ENCODE measurements at places on chromosomes 3 and 15.

DNA sequence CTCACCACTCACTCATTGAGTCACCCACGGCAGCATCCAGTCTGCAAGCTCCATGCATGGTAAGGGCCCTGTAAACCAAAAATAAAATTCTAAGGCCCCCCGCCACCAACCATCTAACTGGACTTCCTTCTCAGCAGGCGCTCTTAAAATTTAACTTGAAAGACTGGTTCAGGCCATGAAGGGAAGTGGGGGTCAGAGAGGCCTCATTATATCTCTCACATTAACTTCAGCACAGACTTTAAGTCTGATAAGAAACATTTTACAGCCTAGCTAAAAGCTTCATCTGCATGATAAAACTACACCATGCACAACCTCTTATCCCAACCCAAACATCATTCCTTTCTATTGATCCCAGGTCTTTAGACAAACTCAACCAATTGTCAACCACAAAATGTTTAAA lies 38.5 kb downstream of the FBLN2 start:
- no peak for DNase-seq

- DNase-seq, result no peak
Observed at GRCh38 chr15:56783857-56784661, 50.8 kb upstream of the ZNF280D start.

GRCh38 chr15:67521029-67521782 lies at the start of gene C15orf61:
Gene C15orf61 (plus strand): TSS chr15:67521131. CDS start chr15:67521249, 118 bp downstream.
- peak; percentile 94 for DNase-seq

DNA sequence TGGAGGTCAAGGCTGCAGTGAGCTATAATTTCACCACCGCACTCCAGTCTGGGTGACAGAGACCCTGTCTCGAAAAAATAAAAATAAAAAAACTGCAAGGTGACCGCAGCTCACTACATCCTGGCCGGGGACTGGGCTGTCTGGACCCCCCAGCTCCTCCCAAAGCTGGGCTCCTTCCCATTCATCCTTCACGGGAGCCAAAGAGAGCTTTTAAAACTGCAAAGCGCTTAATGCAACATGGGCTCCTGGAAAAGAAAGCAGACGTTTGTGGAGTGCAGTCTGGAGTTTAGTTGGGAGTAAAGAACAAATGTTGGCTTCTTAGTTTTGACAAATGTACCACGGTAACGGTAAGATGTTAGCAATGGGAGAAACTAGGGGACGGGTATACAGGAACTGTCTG lies 12.1 kb downstream of the PLXND1 start:
- no peak for DNase-seq

DNA sequence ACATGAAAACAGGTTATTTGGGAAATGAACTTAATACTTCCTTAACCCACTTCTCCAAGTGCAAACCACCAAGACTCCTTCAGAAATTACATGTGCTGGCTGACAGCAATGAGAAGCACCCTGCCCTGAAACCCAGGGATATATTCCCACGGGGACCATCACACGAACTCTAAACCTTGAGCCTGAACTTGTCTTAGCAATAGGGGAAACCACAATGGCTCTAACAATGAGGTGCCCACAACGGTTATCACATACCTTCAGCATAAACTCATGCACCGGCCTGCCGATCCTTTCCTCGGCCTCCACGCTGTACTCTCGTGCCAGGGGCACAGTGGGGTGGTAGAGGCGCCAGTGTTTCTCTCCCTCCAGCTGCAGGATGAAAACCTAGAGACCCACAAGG lies 13.4 kb downstream of the RIOX2 start:
- DNase-seq, result no peak

DNA sequence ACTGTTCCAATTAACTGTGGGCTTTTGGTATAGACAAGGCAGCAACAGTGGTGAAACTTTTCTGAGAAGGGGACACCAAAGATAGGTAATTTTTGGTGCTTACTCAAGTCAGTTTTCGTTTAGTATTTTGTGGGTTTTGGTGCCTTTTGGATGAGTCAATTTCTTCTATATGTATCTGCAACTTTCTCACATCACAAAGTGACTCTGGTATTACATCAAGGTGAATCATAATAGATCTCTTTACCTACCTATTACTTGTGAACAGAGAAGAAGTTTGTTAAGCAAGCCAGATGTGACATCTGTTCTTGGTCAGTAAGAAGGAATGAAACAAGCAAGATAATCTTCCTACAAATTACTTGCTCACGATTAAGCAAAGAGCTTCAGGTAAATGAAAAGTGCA lies 732.4 kb upstream of the DPPA4 start:
- no peak for DNase-seq

DNA sequence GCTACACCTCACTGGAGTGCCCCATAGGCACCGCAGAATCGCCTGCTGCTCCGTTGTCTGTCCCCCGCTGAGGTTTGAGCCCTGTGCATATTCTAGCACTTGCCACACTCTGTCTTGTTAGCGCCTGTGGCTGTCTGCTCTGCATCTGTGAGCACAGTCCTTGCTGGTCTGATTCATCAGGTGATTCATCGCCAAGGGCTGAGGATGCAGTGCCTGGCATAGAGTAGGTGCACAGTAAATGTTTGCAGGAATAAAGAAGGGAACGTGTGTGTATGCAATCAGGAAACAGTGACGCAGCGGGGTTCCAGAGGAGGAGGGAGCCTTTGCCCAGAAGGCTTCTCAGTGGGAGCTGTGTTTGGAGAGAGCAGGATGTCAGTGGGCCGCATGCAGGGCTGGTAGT lies 124.0 kb upstream of the PLXNA1 start:
- DNase-seq, result no peak

- DNase-seq, result no peak
Observed at GRCh38 chr3:138768125-138768524, 66.6 kb downstream of the PIK3CB start.

DNA sequence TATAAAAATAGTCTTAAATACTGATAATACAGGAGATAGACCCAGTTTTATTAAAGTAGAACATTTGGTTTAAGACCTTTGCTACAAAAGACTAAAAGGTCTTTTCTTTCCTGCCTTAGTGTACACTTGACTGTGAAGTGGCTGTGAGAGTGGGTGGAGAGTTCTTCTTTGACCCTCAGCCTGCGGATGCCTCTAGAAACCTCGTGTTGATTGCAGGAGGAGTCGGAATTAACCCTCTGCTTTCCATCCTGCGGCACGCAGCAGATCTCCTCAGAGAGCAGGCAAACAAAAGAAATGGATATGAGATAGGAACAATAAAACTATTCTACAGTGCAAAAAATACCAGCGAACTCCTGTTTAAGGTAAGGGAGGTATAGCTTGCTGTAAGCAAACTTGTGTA lies 36.5 kb downstream of the OXNAD1 start:
- no peak for DNase-seq

- no peak for DNase-seq
Observed at GRCh38 chr3:16511681-16512434, 1.6 kb downstream of the RFTN1 start.

- DNase-seq, result no peak
Observed at GRCh38 chr15:81942157-81942556, 103.7 kb downstream of the MEX3B start.

- DNase-seq, result peak; percentile 89
Observed at GRCh38 chr3:58386626-58387365, 46.8 kb downstream of the PDHB start.

- no peak for DNase-seq
Observed at GRCh38 chr3:28743271-28743670, 394.6 kb upstream of the AZI2 start.

DNA sequence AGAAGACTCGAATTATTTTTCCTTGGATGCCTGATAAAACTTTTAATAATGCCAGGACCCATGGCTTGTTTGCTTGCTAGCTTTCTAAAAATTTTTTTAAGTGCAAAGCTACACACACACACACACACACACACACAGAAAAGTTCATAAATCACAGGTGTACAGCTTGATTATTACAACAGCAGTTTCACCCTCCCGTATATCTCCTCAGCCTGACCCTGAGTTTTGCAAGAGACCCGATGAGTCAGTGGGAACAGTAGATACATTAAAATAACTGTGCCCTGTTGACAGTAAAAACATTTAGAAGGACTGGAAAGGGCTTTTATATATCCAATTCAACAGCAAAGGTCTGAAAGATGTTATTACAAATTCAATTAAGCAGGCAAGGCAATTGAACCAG lies 46.7 kb downstream of the EMC4 start:
- DNase-seq, result no peak

DNA sequence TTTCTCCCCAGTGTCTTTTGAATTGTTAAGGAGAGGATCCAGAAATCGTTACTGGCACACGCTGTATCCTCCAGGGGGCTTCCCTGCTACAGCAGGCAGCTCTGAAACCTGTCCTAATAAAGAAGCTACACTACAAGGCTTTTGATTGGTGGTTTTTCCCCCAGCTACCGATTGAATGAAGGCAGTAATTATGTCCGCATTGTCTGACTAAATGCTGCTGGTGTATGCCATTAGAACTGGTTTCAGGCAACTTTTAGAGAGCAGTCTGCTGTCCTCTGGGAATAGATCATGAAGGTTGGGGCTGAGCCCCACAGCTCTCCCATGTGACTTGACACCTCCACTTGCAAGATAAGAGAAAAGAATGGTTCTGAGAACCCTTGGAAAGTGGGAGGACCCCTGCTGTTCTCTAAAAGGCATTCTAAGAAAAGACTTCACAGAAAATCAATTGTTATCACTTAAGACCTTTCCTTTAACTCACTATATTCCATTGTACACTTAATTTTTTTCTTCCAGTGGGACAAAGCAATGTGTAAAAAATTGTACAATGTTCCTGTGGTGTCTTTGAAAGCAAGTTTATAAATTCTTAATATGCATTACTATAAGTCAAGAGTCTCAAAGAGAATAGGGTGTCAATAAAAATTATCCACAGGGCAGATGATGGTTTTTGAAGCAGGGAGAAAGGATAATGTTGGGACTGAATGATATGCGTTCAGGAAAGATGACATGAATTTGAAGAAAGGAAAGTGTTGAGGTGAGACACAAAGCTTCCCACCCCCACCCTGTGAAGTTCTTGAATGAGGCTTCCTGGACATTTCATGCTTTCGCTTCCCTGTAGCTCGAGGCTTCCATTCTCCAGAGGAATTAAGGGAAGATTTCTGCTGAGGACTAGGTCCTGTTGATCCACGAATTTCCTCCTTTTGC lies 53.0 kb upstream of the DAZL start:
- DNase-seq, result no peak

DNA sequence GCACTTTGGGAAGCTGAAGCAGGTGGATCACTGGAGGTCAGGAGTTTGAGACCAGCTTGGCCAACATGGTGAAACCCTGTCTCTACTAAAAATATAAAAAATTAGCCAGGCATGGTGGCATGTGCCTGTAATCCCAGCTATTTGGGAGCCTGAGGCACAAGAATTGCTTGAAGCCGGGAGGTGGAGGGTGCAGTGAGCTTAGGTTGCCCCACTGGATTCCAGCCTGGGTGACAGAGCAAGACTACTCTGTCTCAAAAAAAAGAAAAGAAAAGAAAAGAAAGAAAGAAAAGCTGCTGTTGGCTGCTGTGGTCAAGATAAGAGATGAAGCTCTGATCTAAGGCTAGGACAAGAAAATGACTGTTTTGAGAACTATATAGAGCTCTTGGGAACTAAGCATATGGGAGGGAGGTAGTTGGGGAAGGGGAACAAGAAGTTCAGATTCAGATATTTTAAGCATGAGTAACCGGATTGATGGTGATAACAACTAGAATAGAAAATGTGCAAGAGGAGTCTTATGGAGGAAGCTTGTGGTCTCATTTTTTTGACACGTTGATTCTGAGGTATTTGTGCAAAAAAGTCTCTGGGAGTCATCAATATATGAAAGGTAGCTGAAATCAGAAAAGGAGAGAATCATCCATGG lies 25.7 kb downstream of the DNAH12 start:
- no peak for DNase-seq

DNA sequence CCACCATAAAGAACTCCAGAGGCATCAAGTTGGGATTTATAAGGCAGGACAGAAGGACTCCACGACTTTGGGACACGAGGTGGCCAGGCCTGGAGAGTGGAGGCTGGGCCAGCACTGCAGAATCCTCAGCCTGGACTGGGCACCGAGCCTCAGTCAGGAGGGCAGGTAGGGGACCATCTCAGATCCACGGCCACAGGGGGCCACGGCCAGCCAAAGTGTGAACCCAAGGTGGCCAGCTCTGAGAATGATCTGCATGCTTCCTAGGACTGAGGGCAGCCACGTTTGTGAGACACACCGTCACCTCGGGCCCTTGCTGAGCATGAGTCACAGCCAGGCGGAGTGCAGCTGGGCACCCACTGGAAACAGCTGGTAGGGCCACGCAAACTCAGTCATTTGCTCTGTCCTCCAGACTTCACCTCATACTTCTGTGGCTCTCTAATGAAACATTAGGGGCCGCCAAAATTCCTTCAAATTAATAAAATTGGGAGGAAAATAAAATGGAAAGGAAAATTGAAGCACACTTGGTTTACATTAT lies 65.8 kb downstream of the CTNNB1 start:
- peak; percentile 74 for DNase-seq

DNA sequence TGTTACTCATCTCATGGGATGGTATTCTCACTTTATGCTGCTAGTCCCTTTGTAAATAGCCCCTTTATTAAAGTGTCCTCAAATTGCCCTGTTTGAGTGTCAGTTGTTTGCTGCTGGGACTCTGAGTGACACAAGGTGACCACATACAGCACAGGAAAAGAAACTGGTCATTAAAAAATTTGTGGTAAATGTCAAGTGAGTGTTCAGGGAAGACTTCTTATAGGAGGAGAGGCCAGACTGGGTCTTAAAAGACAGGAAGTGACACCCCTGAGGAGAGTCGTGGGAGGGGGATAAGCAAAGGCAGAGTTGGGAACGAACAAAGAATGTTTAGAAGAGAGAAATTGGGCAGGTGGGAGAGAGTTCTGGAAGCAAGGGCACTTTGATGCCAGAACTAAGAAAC lies 35.2 kb downstream of the CCR3 start:
- DNase-seq, result no peak

DNA sequence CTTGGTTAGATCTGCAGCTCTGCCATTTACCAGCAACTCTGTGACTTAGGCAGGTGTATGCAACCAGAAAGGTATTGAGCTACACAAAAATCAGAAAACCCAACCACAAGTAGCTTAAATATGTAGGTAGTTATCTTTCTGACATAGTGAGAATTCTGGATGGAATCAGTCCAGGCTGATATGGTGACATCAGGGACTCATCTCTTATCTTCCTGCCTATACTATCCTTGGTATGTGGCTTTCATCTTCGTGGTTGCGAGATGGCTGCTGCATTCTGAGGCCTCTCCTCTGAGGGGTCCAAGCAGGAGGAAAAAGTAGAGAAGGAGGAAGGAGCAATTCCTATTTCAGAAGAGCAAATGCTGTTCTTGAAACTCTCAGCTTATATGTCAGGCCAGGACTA lies 40.0 kb downstream of the CTDSPL start:
- no peak for DNase-seq

Data from posterior cingulate gyrus (tissue), 11 donors.